ENCODE measurements at places on chromosomes 1 and 21.

- no peak for DNase-seq
These were observed 550 bp downstream of the ARHGEF16 start for GRCh38 chr1:3454811-3455618.

DNA sequence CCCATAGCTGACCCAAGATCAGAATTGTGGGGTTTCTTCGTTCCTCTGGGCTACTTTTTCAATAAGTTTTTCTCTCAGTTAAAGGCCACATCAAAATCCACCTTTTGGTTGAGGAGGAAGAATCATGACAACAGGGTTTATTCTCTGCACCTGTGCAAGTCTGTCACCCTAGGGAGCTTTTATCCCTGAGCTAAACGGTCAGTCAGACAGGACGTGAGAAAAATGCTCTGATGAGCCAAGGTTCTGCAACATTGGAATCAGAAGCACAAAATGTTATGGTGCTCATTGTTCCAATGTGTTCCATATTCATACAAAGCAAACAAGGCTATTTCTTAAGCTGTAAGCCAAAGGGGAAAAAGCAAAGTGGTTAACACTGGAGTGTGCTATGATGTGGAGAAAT, 7.4 kb upstream of the ERICH3 start:
- DNase-seq = no peak

GRCh38 chr1:167184081-167184480, 36.6 kb upstream of the POU2F1 start:
- DNase-seq = no peak

DNA sequence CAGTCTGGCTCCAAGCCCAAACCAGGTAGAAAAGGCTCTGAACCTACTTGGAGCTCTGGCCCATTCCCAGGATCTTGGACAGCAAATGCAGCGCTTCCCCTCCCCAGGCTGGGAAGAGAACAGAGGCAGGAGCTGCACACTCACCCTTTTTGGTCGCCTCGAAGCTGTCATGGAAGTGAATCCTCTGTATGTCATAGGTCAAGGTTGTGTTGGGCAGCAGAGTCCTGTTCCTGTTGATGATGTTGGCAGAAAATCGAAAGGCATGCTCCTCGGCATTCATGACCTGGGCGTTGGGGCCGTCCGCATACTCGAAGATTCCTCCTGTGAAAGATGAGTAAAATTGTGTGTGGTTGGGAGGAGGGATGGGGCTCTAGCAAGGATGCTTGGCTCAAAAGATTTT, 143.5 kb downstream of the GRIK3 start:
- no peak for DNase-seq

- DNase-seq = no peak
These were observed 8.0 kb upstream of the RNPC3 start for GRCh38 chr1:103517380-103518047.

Data from GM12891 (cell line).